ENCODE measurements at places on chromosomes 4 and X.
A peak's percentile ranks its signal among the peaks of the same experiment; 100 is the strongest.

- DNase-seq = no peak
These were observed 50.5 kb downstream of the RHOH start for GRCh38 chr4:40247350-40247749.

DNA sequence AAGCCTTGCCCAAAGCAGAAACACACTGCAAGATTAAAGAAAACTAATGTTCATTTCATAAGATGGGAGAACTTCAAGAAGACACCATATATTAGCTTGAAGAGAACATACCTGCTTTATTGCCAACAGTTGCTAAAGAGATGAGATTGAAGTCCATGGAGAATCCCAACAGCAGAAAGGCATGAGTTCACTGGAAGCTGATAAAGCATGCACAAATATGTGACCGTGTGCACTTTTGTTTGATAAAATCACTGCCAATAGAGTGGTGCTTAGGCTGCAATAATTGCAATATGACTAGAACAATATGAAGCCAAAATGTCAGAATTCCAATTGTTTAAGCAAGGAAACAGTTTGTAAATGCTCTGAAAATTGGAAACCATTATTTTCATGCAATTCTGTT lies 125.9 kb upstream of the PPARGC1A start:
- no peak for DNase-seq

- no peak for DNase-seq
These were observed 72.0 kb downstream of the TMEM144 start for GRCh38 chr4:158282252-158282651.

DNA sequence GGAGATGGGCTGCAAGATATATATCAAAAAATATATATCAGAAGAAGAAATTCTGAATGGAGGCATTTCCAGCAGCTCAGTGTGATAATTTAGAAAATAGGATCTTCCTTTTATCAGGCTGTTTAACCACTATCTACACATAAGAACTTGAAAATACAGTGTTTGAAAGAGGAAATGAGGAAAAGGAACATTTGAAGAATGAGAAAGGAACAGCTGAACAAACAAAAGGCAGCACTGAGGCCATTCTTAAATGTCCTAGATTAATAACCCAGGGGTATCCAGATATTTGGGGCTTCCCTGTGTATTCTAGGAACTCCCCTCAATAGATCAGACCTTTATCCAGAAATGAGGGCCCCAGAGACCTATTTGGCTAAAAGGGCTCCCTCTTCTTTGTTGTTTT lies 4.1 kb downstream of the SLC39A8 start:
- no peak for DNase-seq

GRCh38 chr4:150242820-150243458 lies 164.7 kb downstream of the DCLK2 start:
- no peak for DNase-seq

GRCh38 chrX:42384956-42385355 lies 393.0 kb downstream of the PPP1R2C start:
- DNase-seq = no peak

- no peak for DNase-seq
These were observed 79.6 kb downstream of the CCKAR start for GRCh38 chr4:26410385-26411293.

DNA sequence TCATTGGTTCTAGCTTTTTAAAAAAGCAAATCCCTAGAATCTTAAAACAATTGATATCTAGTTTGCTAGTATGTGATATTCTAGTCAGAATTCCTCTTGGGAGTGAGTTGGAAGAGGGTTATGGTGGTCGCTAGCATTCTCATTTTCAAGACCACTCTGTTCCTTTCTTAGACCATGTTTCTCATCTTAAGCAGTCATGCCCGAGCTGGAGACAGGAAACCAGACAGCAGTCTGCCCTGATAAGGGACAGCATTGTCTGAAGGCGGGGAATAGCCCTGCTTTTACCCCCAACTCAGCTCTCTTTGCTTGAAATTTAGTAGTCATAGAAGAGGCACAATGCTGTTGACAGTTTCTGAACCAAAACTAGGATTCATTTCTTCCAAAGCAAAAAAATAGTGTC lies 5.2 kb downstream of the KLF3 start:
- no peak for DNase-seq

DNA sequence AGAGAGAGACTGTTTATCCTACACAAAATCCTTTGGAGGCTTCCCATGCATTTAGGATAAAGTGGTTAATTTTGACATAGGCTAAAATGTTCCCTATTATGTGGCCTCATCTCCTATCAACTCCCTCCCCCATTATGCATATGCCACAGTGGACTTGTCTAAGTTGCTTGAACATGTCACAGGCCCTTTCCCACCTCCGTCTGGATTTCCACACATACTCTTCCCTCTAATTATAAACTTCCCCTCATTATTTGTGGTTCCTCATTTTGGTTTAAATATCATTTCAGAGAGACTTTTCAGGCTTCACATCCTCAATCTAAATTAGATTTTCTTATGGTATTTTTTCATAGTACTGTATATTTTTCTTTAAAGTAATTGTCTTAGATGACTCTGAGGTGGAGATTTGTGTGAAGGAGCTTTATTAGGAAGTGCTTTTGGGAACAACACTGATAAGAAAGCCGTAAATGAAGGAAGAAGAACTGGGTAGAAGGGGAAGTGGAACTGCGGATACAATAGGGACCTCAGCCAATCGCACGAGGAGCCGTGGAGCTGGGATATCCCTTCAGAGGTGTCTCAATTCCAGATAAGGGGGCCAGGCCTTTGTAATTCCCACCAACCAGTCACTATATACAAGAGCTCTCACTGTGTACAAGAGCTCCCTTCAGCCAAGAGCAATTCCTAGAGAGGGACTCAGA lies 7.9 kb downstream of the C4orf17 start:
- DNase-seq = no peak

DNA sequence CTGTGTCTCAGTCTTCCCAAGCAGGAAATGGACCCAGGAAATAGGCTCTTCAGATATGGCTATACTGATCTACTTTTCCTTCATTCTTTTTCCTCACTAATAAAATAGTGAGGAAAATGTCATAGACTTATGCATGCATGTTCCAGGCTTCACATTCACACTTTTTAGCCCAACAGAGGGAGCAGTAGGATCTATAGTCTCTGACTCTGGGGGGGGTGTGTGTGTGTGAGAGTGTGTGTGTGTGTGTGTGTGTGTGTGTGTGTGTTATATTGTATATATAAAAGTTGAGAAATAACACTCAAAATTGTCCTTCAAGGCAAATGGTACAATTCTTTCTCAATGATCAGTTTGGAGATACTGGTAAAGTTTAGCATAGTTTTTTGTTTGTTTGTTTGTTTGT lies 297.2 kb upstream of the GALNT7 start:
- no peak for DNase-seq

DNA sequence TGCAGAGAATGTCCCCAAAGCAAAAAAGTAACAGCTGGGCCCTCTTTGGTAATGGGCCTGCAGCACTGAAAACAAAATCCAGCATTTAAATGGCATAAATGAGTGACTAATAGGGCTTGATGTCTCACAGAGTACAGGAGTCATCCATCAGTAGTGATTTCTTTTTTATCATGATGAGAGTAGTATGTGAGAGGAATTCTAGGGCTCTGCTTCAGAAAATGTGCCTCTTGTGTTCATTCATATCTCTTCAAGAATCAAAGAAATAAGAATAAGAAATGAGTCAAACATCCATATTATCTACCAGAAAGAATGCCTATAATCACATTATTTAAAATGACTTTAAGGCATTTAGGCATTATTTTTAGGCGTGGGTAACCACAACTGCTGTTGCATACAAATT lies 792.9 kb upstream of the HTR2C start:
- no peak for DNase-seq

- no peak for DNase-seq
These were observed 205.3 kb upstream of the GEMIN8 start for GRCh38 chrX:14235004-14235403.

- no peak for DNase-seq
These were observed 71.2 kb upstream of the SHISA3 start for GRCh38 chr4:42326040-42326439.

- no peak for DNase-seq
These were observed 181.8 kb downstream of the HS6ST2 start for GRCh38 chrX:132776486-132777210.

GRCh38 chr4:15868111-15868510 lies 70.4 kb downstream of the FGFBP1 start:
- DNase-seq = no peak

DNA sequence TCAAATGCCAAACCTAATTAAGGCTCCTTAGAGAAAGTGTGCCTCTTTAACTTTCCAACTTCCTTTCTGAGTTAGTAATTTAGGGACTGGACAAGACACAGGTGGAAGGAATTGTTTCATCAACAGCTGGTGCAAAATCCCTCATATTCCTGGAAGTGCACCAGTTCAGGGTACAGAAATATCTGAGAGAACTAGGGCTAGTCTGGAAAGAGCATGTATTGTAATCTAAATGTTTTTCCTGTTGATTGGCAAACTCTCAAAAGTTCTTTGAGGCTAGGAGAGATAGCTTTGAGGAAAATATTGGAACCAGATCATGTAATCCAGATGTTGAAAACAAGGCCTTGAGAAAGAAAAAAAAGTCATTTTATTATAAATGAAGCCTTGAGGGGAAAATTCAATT lies 98.1 kb upstream of the C1GALT1C1 start:
- DNase-seq = no peak

- peak; percentile 71 for DNase-seq
These were observed 543 bp upstream of the SLC10A7 start for GRCh38 chr4:146522098-146522868.

DNA sequence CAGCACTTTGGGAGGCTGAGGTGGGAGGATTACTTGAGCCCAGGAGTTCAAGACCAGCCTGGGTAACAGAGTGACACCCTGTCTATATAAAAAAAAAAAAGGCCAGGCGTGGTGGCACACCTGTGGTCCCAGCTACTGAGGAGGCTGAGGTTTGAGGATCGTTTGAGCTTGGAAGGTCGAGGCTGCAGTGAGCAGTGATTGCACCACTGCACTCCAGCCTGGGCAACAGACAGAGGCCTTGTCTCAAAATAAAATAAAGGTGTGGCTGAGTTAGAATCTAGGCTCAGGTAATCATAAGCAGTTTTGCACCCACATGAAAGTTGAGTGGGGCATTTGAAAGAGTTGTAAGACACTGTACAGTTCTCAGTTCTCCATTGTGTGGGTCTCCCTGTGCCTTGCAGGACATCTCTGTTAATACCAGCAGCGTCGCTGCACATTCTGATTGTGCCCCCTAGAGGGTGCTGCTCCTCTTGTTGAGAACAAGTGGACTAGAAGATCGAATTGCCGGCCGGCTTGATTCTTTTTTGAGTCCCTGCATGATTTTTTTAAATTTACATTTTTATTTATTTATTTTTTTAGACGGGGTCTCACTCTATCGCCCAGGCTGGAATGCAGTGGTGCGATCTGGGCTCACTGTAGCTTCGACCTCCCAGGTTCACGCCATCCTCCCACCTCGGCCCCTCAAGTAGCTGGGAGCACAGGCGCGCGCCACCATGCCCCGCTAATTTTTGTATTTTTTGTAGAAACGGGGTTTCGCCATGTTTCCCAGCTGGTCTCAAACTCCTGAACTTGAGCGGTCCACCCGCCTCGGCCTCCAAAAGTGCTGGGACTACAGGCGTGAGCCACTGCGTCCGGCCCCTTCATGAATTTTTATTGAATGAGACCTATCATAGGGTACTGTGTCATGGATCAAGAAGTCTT lies 73.6 kb upstream of the RBMX start:
- DNase-seq = peak; percentile 24

DNA sequence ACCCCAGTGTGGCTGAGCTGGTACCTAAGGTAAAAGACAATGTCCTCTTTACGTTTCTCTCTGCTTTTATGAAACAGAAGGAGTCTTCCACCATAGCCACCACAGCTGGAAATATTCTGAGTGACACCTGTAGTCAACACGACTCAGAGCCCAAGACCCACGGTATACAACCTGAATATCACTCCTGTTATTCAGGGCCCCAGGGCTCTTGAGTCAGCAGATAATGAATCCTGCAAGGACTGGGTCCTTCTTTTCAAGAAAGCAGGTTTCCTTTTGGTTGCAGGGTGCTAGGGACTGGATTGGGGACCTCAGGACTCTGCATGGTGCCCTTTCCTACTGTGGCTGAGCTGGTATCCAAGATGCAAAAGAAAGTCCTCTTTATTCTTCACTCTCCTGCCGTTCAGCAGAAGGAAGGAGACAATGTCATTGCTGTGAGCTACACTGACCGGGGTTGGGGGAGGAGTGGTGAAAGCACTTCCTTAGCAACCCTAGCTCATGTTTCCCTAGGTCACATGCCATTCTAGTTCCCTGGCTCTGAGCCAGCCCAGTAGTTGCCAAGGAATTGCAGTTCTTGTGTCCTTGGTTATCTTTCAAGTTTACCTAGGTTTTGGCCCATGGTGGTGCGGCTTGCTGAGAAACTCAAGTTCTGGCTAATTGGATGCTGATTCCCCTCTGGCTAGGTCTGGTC lies 23.7 kb upstream of the UNC5C start:
- peak; percentile 60 for DNase-seq

DNA sequence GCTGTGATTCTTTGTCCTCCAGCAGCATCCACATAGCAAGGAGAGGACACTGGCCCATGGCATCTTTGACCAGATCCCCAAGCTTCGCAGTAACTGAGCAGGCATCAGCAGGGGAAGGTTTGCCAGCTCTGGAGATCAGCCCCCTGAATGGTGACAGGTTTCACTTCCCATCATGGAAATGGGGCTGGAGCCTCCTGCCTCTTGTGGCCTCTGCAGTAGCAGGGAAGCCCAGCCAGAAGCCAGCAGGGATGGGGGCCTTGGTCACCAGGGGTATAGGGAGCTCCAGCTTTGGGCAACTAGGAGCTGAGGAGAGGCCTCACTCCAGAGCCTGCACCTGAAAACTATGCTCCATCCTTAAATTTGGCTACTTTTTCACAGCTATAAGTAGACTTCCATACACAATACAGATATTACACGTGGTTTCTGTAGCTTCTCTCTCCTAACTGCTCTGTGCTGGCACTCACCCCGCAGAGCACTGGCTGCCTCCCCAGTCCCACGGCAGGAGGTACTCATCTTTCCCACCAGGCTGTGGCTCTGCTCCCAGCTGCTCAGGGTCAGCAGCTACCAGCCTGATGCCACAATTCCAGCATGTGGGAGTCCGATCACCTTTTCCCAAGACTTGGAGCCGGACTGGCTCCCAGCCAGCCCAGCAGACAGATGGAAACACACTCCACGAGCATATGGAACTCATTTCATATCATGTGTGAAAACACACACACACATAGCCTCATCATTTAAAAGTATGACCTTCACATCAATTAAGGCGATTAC lies 2.8 kb downstream of the TMEM271 start:
- DNase-seq = no peak
